GM12878 (cell line): ENCODE measurements at places on chromosomes 1 and 21. TPM values are rescaled to one million over a fixed set of nuclear protein-coding genes. Genes with fewer than 3 reads are reported as not detected.

Gene AMPD1
- total RNA-seq = not detected in 2 replicates

Gene MAN1A2
- 20.6 and 21.3 TPM in 2 replicates for total RNA-seq

Gene ADGRL4
- total RNA-seq = not detected in 2 replicates

- DNase-seq = no peak
- no peak overlapping the region for H3K4me3 ChIP-seq
- no peak overlapping the region for H3K27ac ChIP-seq
Measured at GRCh38 chr1:15956150-15956549, 19.8 kb downstream of the ZBTB17 start.

GRCh38 chr1:22132517-22133235, 10.2 kb downstream of the WNT4 start:
- H3K27me3 ChIP-seq = no peaks in the 10 kb centered on the region
- no peak overlapping the region for H3K27ac ChIP-seq
- no peaks in the 10 kb centered on the region for H3K4me1 ChIP-seq
- no peak for DNase-seq
- no peaks in the 10 kb centered on the region for H3K36me3 ChIP-seq

- H3K27ac ChIP-seq = peak overlapping the region; percentile 4; the same call in 1 of the 2 replicates
- H3K36me3 ChIP-seq = no peaks in the 10 kb centered on the region
- no peak for DNase-seq
- peaks cover 4% of the 10 kb centered on the region for H3K4me1 ChIP-seq
Measured at GRCh38 chr1:45802343-45803298, 791 bp upstream of the MAST2 start.

GRCh38 chr1:62530516-62531154, 66.7 kb upstream of the ANGPTL3 start:
- H3K4me3 ChIP-seq = no peak overlapping the region
- no peaks in the 10 kb centered on the region for H3K4me1 ChIP-seq
- H3K36me3 ChIP-seq = no peaks in the 10 kb centered on the region
- no peak overlapping the region for H3K27ac ChIP-seq
- H3K27me3 ChIP-seq = no peaks in the 10 kb centered on the region
- no peak for DNase-seq

DNA sequence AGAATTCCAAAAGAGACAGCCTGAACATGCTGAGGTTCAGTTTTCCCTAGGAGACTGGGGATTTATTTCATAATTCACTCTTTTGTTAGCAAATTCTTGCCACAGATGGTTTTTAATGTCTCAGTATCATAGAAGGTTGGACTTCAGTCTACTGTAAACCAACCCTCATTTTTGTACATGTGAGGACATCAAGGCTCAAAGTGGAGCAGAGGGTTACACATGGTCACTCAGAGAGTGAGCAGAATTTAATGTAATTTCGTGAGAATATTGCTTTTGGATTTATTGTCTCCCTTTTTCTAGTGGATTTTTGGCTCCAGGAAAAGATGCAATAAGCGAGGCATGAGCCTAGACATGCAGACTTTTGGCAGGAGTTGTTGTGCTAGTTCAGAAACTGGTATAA, 210.8 kb upstream of the JUN start:
- DNase-seq = no peak
- H3K27ac ChIP-seq = no peak overlapping the region
